ENCODE measurements at places on chromosomes 3 and 15. TPM values are rescaled to one million over a fixed set of nuclear protein-coding genes. Genes with fewer than 3 reads are reported as not detected.

- peaks cover 52% of the 10 kb centered on the region for H3K4me1 ChIP-seq
- H3K4me3 ChIP-seq = peak overlapping the region; percentile 99
- no peak for DNase-seq
- peak overlapping the region; percentile 95 for H3K27ac ChIP-seq
- H3K36me3 ChIP-seq = no peaks in the 10 kb centered on the region
Measured at GRCh38 chr15:60590935-60591495, 112.1 kb upstream of the ICE2 start.

DNA sequence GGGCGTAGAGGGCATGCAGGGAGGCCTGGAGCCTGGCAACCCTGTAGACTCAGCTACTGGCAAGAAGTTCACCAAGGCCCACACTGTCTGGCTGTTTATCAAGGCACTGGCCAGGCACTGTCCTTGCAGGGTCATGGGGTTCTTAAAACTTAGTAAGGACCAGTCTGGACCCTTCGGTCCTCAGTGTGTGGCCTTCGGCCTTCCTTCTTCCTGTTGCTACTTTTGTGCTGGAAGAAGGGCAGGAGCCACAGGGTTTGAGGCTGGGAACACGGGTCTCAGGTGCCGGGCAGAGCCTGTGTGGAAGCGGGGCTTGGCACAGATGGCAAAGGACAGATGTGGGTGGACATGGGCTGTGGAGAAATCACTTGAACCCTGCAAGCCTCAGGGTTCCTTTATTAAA lies 76.6 kb downstream of the SNRK start:
- H3K36me3 ChIP-seq = no peaks in the 10 kb centered on the region
- no peak for DNase-seq
- H3K27ac ChIP-seq = no peak overlapping the region
- no peak overlapping the region for H3K4me3 ChIP-seq
- H3K4me1 ChIP-seq = no peaks in the 10 kb centered on the region

DNA sequence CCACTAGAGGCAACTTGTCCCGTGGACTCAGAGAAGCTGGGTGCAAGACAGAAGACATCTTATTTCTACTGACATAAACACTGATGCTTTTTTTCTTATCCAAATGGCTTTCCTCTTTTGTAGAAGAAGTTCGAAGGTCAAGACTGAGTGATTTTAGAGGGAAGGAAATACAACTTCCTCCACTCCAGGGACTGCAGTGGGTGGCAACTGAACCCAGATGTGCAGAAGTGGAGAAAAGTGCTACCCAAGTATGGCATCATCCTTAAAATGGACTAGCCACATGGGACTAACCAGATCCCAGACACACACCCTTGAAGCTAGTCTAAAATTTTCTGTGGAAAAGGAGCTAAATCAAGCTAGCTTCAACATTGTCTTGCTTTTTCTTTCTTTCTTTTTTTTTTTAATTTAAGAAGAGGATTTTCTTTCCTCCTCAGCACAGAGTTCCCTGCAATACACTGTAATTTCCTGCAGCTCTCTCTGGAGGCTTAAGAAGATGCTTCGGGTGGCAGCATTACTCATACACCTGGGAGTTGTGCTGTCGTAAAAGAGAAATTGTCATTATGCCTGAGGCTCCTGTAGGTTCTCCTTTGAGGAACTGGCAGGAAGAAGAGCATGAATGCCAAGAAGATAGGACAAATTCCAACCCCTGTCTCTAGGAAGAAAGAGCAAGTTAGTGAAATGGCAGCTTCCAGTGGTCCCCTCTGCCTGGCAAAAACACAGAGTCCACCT lies 3.8 kb upstream of the FRMD4B start:
- H3K27ac ChIP-seq = no peak overlapping the region
- no peak overlapping the region for H3K4me3 ChIP-seq
- H3K4me1 ChIP-seq = peaks cover 5% of the 10 kb centered on the region
- peaks cover 13% of the 10 kb centered on the region for H3K27me3 ChIP-seq

DNA sequence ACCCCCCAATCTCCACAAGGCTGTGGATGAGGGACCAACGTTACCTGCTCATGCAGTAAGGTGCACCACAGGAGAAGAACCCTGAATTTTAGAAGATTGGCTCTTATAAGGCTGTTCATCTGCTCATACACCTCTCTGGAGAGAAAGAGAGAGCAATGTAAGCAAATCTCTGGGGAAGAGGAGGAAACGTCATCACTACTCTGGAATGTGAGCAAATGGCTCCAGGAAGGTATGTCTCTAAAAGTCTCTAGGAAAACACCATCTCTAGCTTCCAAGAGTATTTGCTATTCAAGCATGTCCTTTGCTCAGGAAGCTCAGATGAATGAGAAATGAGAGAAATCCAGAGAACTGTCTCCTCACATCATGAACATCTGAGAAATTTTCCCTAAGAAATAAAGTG lies 235.4 kb downstream of the TBL1XR1 start:
- H3K27me3 ChIP-seq = no peaks in the 10 kb centered on the region
- H3K27ac ChIP-seq = no peak overlapping the region
- DNase-seq = no peak
- no peak overlapping the region for H3K4me3 ChIP-seq
- H3K36me3 ChIP-seq = no peaks in the 10 kb centered on the region

DNA sequence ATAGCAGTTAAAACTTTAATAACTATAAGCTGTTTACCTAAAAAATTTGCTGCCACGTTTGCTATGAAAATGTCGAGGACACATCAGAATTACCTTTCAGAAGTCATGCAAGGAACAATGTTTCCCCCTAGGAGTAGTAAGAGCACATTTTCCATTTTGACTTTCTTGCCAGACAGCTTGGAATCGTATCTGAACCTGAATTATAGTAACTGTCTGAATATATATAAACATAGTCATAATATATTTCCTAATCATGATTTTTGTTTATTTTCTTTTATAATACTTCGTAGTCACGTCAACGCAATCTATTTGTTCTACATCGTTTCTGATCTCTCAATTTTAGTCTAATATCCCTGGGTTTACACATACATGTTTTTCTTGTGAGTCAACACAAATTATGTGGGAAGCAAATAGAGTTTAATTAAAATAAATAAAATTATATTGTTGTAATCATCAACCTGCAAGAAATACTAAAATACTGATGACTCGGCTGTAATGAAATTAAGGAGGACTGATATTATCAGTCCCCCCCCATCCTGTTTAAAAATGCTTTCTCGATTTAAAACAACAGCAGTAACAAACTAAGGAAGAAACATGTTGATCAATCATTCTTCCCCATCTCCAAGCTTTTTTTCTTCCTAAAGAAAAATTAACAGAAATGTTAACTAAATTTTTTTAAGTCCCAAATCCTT lies 78.4 kb downstream of the MME start:
- no peak overlapping the region for H3K27ac ChIP-seq
- no peak overlapping the region for H3K4me3 ChIP-seq
- DNase-seq = no peak
- H3K4me1 ChIP-seq = no peaks in the 10 kb centered on the region
- no peaks in the 10 kb centered on the region for H3K27me3 ChIP-seq

GRCh38 chr3:76565496-76566210 lies 474.2 kb upstream of the ROBO2 start:
- DNase-seq = no peak
- H3K36me3 ChIP-seq = no peaks in the 10 kb centered on the region
- H3K4me3 ChIP-seq = no peak overlapping the region
- no peaks in the 10 kb centered on the region for H3K27me3 ChIP-seq

Gene WNT5A
- not detected for polyA plus RNA-seq

Gene DAG1
- 3.5 TPM for polyA plus RNA-seq

All from CD4-positive, CD25-positive, alpha-beta regulatory T cell (primary cell).